ENCODE measurements at places on chromosomes 11 and 22. TPM values are rescaled to one million over a fixed set of nuclear protein-coding genes. Genes with fewer than 3 reads are reported as not detected.

- peaks cover 10% of the 10 kb centered on the region for H3K27me3 ChIP-seq
- no peak for DNase-seq
These were observed 511.0 kb downstream of the INSC start for GRCh38 chr11:15625691-15626090.

GRCh38 chr11:8251616-8252295, 11.9 kb downstream of the LMO1 start:
- H3K27me3 ChIP-seq, result no peaks in the 10 kb centered on the region
- H3K27ac ChIP-seq, result no peak overlapping the region
- no peak overlapping the region for H3K4me3 ChIP-seq
- H3K36me3 ChIP-seq, result no peaks in the 10 kb centered on the region

DNA sequence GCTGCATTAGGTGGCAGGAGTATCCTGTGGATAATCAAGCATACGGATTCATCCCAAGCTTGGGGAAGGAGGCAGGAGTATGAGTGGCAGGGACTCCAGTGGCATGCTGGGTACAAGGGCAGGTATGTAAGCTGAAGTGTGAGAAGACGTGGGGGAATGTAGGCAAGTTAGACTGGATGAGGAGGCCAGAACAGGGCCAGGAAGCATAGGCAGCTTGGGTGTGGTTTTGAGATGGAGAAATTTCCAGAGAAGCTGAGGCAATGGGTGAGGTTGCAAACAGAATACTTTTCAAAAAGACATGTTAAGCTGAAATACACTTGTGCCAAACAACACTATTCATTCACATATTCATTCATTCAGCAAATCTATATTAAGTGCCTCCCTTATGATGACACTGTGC, 43.1 kb upstream of the AMOTL1 start:
- no peaks in the 10 kb centered on the region for H3K4me1 ChIP-seq
- H3K36me3 ChIP-seq, result no peaks in the 10 kb centered on the region
- no peak overlapping the region for H3K27ac ChIP-seq
- no peak for DNase-seq

GRCh38 chr22:20054034-20054427, 26.0 kb upstream of the DGCR8 start:
- H3K4me1 ChIP-seq, result no peaks in the 10 kb centered on the region
- H3K4me3 ChIP-seq, result no peak overlapping the region
- DNase-seq, result no peak
- no peaks in the 10 kb centered on the region for H3K27me3 ChIP-seq
- no peak overlapping the region for H3K27ac ChIP-seq

GRCh38 chr11:78727816-78728215, 153.2 kb upstream of the NARS2 start:
- no peak for DNase-seq
- no peaks in the 10 kb centered on the region for H3K4me1 ChIP-seq
- H3K36me3 ChIP-seq, result no peaks in the 10 kb centered on the region

DNA sequence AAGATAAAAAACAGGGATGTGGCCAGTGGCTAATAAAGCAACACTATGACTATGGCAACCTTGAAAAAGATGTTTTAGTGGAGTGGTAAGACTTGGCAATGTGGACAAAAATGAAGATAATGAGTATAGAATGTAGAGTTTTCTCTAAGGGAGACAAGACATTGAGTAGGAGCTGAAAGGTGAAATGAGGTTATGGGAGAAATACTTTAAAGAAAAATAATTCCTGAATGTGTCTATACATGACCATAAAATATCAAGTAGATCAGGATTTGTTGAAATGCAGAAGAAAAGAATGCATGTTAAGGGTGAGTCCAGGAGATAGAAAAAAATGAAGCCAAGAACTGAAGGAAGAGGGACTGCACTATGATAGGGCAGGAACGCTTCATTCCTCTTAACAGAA, 101.6 kb upstream of the CARD18 start:
- H3K36me3 ChIP-seq, result no peaks in the 10 kb centered on the region
- no peaks in the 10 kb centered on the region for H3K27me3 ChIP-seq
- no peaks in the 10 kb centered on the region for H3K4me1 ChIP-seq
- no peak overlapping the region for H3K4me3 ChIP-seq
- DNase-seq, result no peak

Gene RAB3IL1
- 0.53 TPM for total RNA-seq

All from SJCRH30 (cell line).